NCI-H1436 treated with DMSO at 0.1 percent for 48 hours (cell line): ENCODE measurements at places on chromosomes 7 and 10.

DNA sequence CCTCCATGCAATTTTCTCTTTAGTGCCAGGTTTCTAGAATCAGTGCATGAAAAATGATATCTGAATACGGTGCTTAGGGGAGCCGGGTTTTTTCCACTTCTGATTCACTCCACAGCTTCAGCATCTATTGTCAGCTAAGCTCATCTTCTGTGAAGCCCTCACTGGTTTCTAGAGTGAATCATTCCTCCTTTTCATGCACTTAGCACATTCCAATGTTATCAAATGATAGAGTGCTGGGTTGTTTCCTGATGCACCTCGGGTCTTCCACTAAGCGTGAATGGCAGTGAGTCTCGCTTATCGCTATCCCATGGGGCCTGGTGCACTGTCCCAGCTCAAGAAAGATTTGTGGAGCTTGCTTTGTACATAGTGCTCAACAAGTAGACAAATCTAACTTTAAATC is 170.9 kb upstream of the RHEB start:
- no peak for DNase-seq

- DNase-seq = no peak
Observed at GRCh38 chr10:113359655-113360054, 193.2 kb upstream of the HABP2 start.

- DNase-seq = no peak
Observed at GRCh38 chr7:23022258-23022769, 8.4 kb upstream of the HYCC1 start.

DNA sequence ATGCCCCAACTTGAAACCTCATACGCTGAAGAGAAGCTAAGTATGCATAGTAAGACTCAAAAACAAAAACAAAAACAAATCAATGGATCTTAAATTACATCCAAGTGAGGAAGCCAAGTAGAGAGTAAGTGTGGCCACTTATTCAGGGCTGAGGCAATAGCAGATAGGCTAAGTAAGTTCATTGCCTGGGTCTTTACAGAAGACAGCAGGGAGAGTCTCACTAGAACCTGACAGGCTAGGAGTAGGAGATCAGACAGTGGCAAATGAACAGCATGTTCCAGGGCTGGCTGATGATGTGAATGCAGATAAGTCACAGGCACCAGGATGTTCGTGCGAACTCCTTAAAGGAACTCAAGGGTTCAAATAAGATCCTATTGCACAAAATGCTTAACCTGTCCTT is 568.6 kb downstream of the KCNMA1 start:
- no peak for DNase-seq

DNA sequence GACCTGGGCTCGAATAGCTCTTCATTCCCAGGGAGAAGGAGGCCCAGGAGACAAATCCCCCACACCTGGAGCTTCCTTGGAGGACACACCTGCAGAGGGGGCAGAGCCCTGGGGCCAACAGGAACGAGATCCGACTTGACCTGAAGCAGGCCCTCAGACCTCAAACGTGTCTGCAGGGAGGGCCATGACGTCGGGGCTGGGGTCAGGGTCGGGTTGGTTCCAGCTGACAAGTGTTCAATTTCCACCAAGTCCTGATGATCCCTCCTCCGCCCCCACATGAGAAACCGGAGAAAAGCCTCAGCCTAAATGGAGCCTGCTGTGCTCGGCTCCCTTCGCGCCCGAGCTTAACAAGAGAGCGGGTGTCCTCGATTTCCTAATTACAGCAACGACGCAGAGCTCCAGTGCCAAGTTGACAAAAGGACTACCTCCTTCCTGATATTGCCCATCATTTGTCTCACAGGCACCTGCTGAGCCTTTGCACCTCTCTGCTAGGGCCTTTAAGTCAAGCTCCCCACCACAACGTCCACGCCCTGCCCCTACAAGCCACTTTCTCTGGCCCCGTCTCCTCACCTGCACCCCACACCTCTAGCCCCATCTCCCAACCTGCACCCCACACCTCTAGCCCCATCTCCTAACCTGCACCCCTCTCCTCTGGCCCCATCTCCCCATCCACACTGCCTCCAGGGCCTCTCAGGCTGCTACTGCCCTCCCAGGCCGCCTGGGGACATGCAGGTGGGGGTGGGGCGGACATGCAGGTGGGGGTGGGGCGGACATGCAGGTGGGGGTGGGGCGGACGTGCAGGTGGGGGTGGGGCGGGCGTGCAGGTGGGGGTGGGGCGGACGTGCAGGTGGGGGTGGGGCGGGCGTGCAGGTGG is 519.4 kb downstream of the GLRX3 start:
- no peak for DNase-seq

GRCh38 chr10:57992321-57993077 is 275.2 kb downstream of the IPMK start:
- DNase-seq = no peak

DNA sequence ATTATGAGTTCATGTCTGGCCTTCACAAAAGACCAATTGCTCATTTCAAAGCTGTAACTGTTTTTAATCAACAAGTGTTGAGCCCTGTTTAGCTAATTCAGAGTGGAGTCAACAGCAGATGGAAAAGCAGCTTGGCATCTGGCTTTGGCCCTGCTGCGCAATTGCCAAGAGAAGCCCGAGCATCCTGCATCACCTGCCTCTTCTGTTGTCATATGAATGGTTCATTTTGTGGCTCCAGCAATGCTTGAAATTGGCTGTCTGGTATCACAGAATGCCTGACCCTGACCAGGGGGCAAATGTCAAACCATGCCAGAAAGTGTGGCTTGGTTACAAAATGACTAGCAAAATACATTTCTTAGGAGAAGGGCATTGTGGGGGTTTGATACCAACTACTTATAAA is 296.5 kb upstream of the PHF14 start:
- DNase-seq = no peak
